Hematopoietic multipotent progenitor cell treated with erythropoietin and hydrocortisone succinate and interleukin-3 and kit ligand, for 6 days (in vitro differentiated cells): ENCODE measurements at places on chromosomes 7 and 10.

DNA sequence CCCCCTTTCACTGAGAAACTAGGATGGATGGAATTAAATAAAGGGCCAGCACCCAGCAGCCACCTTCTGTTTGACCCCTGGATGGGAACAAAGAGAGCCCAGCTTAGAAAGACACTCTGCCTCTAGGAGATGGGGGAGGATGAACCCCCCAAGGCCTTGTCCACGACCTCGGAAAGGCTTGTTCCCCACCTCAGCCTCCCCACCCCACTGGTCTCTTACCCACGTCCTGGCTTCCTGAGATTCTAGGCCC lies 9.7 kb downstream of the ITPRIP start:
- no peak for DNase-seq

DNA sequence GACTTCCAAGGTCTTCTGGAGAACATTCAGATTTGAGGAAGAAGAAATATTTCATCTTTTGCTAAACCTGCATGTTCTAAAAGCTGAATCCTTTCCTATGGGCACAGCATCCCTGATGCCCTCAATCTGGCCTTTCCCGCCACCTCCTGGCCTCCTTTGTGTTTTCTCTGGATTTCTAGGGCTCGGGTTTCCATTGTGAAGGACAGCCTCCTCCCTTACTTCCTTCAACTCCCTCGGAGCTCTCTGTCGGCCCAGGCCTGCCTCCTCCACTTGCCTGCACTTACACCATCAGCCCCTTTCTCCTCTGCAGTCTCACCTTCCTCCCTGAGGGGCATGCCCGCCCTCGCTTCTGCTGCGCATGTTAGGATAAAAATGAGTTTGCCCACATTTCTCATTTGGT lies 75.4 kb downstream of the WIPF3 start:
- DNase-seq, result no peak

- peak; percentile 8 for DNase-seq
Observed at GRCh38 chr10:43857206-43857930, 208.7 kb upstream of the ZNF32 start.

GRCh38 chr10:66353422-66353821 lies 572.4 kb upstream of the LRRTM3 start:
- no peak for DNase-seq

DNA sequence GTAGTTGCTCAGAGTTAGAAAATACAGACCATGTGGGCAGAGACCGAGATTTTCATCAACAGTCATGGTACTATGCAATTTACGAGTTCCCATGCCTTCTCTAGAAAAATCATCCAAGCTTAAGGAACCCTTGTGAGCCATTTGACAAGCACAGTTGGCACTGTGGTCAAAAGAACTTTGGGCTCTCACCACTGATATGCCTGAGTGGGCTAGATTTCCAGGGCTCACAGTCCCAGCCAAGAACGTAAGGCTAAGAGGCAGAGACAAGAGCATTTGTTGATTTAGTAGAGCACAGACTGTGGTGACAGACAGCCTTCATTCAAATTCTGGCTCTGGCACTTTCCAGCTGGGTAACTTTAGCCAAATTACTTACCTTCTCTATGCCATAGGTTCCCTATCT lies 407.0 kb downstream of the SORCS1 start:
- no peak for DNase-seq

GRCh38 chr7:106076537-106076936 lies 35.6 kb downstream of the SYPL1 start:
- DNase-seq, result no peak

DNA sequence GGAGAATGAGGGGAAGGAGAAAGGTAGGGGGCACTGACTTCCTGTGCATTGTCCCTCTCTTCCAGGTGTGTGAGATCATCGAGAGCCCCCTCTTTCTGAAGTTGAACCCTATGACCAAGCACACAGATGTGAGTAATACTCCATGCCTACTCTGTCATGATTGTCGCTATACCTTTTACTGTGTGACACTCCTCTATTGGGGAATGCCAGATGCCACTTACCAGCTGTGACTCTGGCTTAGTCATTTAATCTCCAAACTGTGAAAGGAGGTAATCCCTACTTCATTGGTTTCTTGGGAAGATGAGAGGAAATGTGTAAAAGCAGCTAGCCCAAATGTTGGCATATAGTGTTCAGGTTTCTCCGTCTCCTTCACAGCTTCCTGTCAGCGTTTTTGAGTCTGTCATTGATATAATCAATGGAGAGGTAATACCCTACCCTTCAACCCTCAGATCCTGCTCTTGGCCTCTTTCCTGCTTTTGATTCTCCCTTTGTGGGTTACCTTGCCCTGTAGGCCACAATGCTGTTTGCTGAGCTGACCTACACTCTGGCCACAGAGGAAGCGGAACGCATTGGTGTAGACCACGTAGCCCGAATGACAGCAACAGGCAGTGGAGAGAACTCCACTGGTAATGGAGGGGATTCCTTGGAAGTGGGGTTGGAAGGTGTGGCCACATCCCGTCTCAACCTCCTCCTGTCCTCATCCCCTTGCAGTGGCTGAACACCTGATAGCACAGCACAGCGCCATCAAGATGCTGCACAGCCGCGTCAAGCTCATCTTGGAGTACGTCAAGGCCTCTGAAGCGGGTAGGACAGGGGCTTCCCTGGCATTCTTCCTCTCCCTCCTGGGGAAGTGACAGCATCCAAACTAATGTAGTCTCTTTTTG lies 2.0 kb downstream of the COPS6 start:
- no peak for DNase-seq

GRCh38 chr10:69955211-69955805 lies 97.3 kb upstream of the MACROH2A2 start:
- no peak for DNase-seq

- DNase-seq, result no peak
Observed at GRCh38 chr7:112302566-112302965, 96.1 kb downstream of the ZNF277 start.

DNA sequence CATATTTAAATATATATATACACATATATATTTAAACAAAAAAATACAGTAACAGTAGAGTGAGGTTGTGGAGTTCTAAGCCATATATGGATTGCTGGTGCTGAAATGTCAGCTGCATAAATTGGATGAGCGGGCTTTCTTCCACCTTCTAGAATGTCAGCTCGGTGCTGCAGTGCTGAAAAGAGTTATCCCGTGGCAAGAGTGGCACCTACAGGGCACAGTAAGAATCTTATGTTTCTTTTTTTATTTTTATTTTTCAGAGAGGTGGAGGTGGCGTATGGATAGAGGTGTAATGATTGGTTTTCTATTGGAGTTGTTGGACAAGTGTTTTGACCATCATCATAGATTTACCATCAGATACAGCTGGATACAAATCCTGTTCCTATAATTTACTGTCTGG lies 86.2 kb upstream of the DYNC1I1 start:
- peak; percentile 64 for DNase-seq

DNA sequence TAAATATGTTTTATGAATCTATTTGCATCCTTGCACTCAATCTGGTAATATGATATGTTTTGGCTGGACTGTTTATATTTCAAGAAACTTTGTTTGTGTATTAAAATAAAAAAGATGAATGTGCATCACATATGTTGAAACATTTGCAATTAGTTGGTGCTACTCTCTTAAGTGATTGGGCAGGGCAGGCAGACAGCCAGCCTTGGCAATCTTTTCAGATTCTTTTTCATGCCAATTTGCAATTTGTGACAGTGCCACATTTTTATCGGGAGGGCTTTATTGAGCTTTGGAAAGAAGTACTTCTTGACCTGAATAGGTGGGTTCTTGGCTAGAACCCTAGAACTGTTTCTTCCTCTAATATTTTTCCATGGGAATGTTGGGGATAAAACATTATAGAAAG lies 152.2 kb downstream of the NXPH1 start:
- DNase-seq, result no peak
